NCI-H510A (cell line): ENCODE measurements at places on chromosomes 4 and X.

- no peak for DNase-seq
These were observed 14.1 kb upstream of the IRAK1 start for GRCh38 chrX:154033848-154034247.

GRCh38 chrX:10821293-10821692 lies 200.9 kb upstream of the MID1 start:
- no peak for DNase-seq

GRCh38 chr4:139872274-139872673 lies 206.7 kb downstream of the MGST2 start:
- DNase-seq, result no peak

- no peak for DNase-seq
These were observed 125.6 kb downstream of the PTTG2 start for GRCh38 chr4:38085751-38086150.

DNA sequence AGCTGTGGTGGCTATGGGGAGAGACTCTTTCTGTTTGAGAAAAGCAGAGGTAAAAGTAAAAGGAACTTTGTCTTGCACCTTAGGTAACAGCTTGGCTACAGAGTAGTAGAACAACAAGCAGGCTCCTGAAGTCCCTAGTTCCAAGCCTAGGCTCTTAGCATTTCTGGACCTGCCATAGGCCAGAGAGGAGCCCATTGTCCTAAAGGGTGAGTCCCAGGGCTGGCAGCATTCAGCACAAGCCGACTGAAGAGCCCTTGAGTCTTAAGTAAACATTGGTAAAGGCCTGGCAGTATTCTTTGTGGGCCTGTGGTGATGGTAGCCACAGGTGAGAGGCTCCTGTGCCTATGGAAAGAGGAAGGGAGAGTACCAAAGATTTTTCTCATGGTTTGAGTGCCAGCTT lies 38.2 kb downstream of the CSN3 start:
- DNase-seq, result peak; percentile 97
